ELR (cell line): ENCODE measurements at places on chromosomes 2 and 18.

DNA sequence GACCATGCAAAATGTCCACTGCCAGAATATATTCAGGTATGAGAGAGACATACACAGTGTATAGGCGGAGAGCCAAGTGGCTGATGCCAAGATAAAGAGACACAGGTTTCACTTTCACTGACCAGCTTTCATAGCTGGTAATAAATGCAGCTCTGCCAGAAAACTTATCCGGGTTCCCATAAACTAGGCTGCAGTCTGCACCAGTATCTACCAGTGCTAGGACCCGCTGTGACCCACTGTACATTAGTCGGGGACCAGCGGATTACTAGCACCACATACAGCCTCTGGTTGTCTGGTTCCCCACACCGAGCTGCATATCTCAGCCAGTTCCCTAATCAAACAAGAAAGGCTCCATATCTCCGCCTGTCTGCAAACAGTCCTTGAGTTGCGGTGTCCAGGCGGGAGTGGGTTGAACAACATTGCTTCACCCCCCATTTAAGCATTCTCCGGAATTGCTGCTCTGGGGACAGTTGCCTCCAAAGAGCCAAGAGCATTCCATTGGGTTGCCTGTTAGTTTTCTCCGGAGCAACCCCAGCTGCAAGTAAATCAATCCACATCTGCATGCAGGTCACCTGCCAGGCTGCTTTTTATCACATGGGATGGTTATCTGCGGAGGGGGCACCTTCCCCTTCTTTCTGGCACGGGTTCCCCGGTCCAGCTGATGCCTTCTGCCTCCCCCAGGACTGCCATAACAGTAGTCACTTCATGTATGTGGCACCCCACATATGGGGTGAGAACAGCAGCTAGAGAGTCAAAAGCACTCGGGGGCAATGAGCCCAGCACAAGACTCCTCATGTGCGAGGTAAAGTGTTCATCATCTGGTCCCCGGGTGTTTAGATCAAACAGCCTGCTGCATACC, 18.0 kb upstream of the KLHL23 start:
- peak; percentile 11 for DNase-seq

DNA sequence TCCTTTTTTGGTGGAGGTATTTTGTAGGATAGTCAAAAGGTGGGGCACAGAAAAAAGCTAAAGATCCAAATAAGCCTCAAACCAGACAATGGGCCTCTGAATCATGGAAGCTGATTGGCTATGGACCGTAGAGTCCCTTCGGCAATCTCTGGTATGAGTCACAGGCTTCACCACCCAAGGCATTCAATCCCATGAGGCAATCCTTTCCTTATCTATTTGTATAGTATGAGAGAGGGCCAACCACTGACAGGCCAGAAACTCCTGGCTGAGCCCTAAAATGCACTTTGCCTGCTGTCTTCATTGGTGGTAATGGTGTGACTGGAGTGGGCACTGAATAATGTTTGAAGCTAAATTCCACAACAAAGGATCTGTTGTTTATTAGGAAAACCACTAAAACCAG, 38.7 kb upstream of the MEX3C start:
- peak; percentile 63 for DNase-seq

DNA sequence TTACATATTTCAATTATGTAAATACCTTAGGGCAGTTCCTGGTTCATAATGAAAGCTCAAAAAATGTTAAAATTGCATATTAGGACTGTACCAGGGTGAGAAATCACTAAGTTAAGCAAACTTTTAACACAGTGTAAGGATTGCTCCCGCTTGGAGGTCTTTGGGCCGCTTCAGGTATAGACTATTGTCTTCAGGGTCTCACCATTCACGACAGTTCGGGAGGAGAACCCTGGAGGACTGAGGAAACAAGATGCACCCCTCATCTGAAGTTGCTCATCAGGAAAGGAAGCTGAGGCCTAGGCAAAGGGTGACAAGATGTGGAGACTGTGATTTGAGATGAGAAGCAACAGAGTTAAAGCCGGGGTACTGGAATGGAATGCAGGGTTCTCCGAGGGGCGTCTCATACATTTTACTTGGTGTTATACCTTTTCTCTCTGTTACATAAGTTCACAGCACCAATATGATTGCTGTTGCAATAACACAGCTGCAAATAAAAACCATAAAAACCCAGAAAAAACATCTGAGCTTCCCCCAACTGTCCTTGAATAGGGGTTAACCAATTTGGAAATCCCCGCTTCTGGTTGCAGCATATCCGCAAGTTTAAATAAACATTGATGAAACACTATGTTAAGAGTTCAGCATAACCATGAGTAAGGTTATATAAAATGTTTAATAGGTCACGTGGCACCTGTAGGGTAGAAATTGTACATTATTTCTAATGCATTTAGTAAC, 40.1 kb downstream of the FBXO48 start:
- peak; percentile 65 for DNase-seq

DNA sequence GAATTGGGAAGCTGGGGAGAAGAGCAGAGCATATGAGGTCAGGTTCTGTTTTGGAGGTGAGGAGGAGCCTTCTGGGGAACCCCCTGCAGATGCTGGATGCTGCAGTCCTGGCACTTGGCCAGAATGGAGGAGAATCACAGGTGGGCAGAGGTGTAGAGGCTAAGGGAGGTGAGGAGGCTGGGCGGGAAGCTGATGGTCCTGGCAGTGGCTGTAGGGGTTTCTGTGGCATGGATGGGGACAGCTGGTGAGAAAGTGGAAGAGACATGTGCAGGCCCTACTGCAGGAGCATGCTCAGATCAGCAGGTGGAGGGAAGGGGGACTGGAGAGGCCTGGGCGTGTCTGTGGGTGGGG, 101.3 kb downstream of the DYSF start:
- no peak for DNase-seq

DNA sequence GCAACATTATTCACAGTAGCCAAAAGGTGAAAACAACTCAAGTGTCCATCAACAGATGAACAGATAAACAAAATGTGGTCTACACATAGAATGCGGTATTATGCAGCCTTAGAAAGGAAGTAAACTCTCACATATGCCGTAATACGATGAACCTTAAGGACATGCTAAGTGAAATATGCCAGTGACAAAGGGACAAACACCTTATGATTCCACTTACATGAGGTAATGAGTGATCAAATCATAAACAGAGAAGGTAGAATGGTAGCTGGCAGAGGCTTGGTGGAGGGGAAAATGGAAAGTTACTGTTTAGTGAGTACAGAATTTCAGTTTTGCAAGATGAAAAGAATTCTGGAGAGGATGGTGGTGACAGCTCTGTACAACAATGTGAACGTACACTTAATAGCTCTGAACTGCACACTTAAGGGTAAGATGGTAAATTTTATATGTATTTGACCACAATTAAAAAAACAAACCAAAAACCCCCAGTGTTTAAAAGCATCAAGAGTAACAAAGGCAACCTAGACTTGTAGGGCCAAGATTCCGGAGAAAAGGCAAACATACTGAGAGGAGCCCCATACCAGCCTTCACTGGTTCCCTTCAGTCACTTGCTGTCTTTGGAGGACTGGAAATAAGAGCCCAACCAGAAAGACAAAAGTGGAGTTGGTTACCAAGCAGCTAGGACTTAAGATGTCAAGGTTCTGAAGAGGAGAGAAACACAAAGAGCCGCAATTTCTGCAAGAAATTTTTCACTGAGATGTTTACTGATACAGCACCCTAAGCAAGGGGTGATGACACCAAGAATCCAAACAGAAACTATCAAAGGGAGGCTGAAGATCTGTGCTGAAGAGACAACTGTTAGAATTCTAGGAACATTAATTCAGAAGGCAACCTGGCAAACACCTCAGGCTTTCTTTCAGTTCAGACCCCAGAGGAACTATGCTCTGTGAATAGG, 61.3 kb downstream of the CUL3 start:
- DNase-seq, result no peak

GRCh38 chr2:38446906-38447561, 70.0 kb upstream of the ATL2 start:
- DNase-seq, result no peak
